CD14-positive monocyte (primary cell): ENCODE measurements at places on chromosomes 5 and 9. TPM values are rescaled to one million over a fixed set of nuclear protein-coding genes. Genes with fewer than 3 reads are reported as not detected.

The RIGI gene
- 8.9 TPM for polyA plus RNA-seq

The CFAP90 gene
- polyA plus RNA-seq: not detected

The GFI1B gene
- polyA plus RNA-seq: 0.21 TPM

GRCh38 chr5:176870110-176870591 is 29.0 kb downstream of the HK3 start:
- H3K36me3 ChIP-seq: no peaks in the 10 kb centered on the region
- no peak overlapping the region for H3K27ac ChIP-seq
- H3K4me1 ChIP-seq: peaks cover 5% of the 10 kb centered on the region
- no peak overlapping the region for H3K4me3 ChIP-seq

DNA sequence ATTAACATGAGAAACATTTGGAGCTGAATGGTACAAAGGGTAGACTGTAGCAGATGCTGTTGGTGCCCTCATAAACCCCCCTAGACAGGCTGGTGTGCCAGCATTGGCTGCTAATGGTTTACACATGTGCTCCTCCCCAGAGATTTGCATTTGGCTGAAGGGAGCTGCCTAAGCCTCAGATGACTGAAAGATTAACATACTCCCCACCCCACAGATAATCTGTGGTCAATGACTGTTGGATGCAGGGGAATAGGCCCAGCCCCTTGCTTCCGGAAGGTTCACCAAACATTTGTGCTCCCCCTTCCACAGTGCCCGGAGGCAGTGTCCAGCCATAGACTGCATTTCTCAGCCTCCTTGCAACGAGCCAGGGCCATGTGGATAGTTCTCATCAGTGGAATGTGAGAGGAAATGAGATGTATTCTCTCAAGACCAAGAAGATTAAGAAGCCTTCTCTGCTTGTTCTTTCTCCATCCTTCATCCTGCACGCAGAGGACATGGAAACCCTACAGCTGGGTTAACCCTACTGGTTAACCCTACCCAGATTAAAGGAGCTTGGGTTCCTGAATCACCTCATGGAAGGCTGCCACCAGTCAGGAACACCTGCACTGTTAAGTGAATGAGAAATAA is 79.6 kb downstream of the PHAX start:
- H3K27me3 ChIP-seq: no peaks in the 10 kb centered on the region
- DNase-seq: no peak
- no peak overlapping the region for H3K4me3 ChIP-seq
- no peak overlapping the region for H3K27ac ChIP-seq

- no peak for DNase-seq
- peaks cover 33% of the 10 kb centered on the region for H3K27me3 ChIP-seq
- no peak overlapping the region for H3K27ac ChIP-seq
- no peaks in the 10 kb centered on the region for H3K36me3 ChIP-seq
- no peak overlapping the region for H3K4me3 ChIP-seq
These were observed 13.6 kb upstream of the VDAC1 start for GRCh38 chr5:134018154-134018985.

DNA sequence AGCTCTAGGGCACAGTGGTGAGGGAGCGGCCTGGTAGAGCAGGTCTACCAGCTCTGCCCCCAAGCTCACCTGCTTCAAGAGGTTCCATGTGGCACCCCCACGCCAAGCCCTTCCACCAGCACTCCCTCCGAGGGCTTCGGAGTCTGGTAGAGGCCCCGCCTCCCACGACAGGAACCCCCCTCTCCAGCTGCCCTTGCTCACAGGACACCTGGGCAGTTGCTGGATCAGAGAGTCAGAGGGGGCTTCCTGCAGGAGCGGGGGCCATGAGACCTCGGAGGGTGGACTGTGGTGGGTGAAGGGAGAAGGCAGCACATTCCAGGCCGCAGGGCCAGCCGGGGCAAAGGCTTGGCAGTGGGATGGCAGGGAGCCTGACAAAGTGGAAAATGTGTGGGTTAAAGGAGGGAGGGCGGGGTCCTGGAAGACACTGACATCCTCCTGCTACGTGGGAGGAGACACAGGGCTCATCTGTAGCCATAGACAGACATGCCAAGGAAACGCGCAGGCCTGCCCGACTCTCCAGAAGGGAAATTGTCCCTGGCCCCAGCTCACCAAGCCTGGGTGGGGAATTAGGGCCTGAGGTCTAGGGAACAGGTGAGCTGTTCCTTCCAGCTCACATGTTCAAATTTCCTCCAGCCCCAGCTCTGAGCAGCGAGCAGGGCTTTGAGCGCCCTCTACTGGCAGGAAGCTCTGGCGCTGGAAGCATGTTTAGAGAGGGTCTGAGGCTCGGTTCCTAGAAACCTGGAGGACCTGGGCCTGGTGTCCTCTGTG is 74.2 kb downstream of the NTNG2 start:
- H3K4me1 ChIP-seq: peaks cover 33% of the 10 kb centered on the region
- DNase-seq: peak; percentile 74
- H3K36me3 ChIP-seq: no peaks in the 10 kb centered on the region
- H3K27ac ChIP-seq: no peak overlapping the region
- H3K4me3 ChIP-seq: no peak overlapping the region

GRCh38 chr9:101356619-101357018 is 28.2 kb downstream of the BAAT start:
- H3K4me3 ChIP-seq: no peak overlapping the region
- no peaks in the 10 kb centered on the region for H3K27me3 ChIP-seq
- no peaks in the 10 kb centered on the region for H3K36me3 ChIP-seq
- no peaks in the 10 kb centered on the region for H3K4me1 ChIP-seq
- H3K27ac ChIP-seq: no peak overlapping the region

- H3K36me3 ChIP-seq: no peaks in the 10 kb centered on the region
- no peak for DNase-seq
- no peak overlapping the region for H3K4me3 ChIP-seq
- H3K27me3 ChIP-seq: no peaks in the 10 kb centered on the region
- H3K27ac ChIP-seq: no peak overlapping the region
These were observed 238.3 kb downstream of the NPR3 start for GRCh38 chr5:32949286-32949970.

DNA sequence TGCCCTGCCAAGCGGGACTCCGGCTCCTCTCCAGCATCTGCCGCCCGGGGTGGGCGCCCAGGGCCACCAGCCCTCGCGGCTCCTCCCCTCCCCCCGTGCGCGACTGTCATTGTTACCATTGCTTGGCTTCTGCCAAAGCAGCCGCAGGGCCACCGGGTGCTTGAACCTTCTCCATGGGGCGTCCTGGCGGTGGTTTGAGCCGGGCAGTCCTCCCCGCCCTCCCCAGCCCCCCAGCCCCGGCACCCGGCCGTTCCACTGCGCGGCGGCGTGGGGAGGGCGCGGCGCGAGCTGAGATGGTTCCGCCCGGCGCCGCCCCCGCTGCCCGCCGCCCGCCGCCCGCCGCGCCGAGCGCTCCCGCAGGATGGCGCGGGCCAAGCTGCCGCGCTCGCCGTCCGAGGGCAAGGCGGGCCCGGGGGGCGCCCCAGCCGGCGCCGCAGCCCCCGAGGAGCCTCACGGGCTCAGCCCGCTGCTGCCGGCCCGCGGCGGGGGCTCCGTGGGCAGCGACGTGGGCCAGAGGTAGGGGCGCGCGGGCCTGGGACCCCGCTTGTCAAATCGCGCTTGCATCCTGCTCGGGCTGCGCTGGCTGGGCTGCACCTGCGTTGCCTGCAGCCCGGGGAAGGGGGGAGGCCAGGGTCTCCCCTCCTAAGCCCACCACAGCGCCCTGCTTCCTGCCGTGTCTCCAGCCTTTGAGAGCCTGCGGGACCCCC is 34.4 kb downstream of the KCNT1 start:
- peaks cover 12% of the 10 kb centered on the region for H3K27me3 ChIP-seq
- no peaks in the 10 kb centered on the region for H3K36me3 ChIP-seq
- H3K27ac ChIP-seq: no peak overlapping the region
- no peaks in the 10 kb centered on the region for H3K4me1 ChIP-seq
- H3K4me3 ChIP-seq: no peak overlapping the region

GRCh38 chr9:126516936-126517832 is 96.5 kb upstream of the LMX1B start:
- peak overlapping the region; percentile 91 for H3K27ac ChIP-seq
- no peaks in the 10 kb centered on the region for H3K27me3 ChIP-seq
- H3K4me1 ChIP-seq: peaks cover 41% of the 10 kb centered on the region
- H3K36me3 ChIP-seq: no peaks in the 10 kb centered on the region
- peak; percentile 81 for DNase-seq

DNA sequence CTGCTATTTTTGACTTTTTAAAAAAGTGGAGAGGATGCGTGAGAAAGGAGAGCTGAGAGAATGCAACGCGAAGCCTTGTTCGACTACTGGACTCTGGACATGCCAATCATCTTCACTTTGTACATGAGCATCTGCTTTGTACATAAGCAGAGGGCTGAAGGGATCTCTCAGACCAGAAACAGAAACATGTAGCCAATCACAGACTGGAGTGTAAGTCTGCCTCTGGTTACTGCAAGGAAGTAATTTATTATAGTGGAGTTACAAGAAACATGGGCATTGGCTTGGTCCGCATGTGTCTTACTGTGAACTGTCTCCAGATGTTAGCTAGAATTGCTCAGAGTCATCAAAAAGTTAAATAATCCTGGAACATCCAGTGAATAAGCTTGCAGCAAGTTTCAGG is 190.0 kb upstream of the GRAMD2B start:
- no peak overlapping the region for H3K4me3 ChIP-seq
- H3K36me3 ChIP-seq: no peaks in the 10 kb centered on the region
- no peak for DNase-seq
- no peaks in the 10 kb centered on the region for H3K4me1 ChIP-seq
- no peaks in the 10 kb centered on the region for H3K27me3 ChIP-seq
- H3K27ac ChIP-seq: no peak overlapping the region

DNA sequence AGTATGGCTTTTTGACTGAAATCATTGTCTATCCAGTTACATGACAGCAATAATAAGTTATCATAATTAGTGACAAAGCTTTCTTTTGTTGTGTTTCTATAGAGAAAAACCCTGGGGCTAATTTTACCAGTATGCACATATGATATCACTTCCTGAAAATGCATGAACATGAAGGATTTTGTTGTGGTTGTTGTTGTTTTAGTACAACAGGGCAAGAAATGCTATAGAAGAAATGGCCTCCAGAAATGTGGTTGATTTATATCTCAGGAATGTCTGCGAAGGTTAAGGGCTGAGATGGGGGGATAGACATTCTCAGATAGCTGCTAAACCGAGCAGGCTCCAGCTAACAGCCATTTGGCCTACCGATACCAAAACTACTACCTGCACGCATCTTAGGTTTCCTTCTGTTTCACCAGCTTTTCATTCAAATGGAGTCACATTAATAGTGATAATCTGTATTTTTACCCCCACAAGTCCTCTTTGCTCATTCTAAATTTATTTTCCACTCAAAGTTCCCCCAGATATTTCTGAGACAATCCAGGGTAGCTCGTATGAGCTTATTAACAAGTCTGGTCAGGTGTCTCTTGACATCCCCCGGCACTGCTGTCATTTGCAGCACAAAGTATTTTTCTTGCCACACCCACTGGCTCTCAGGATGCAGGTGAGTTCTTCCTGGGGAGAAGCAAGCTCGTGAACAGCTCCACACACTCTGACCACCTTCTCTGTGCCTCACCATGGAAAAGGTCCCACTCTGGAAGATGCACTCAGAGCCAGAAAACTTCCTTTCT is 232.4 kb upstream of the GAS1 start:
- H3K4me1 ChIP-seq: no peaks in the 10 kb centered on the region
- no peak for DNase-seq
- H3K4me3 ChIP-seq: no peak overlapping the region

- H3K4me3 ChIP-seq: no peak overlapping the region
- DNase-seq: no peak
- no peaks in the 10 kb centered on the region for H3K36me3 ChIP-seq
- H3K4me1 ChIP-seq: peaks cover 19% of the 10 kb centered on the region
These were observed 47.8 kb downstream of the LPAR1 start for GRCh38 chr9:110990481-110990880.
